Femur (tissue), 1 donor: ENCODE measurements at places on chromosomes 6 and 20.

GRCh38 chr6:40877362-40877761, 161.7 kb downstream of the UNC5CL start:
- DNase-seq: no peak

- no peak for DNase-seq
Observed at GRCh38 chr6:46850792-46851191, 57.6 kb downstream of the MEP1A start.

DNA sequence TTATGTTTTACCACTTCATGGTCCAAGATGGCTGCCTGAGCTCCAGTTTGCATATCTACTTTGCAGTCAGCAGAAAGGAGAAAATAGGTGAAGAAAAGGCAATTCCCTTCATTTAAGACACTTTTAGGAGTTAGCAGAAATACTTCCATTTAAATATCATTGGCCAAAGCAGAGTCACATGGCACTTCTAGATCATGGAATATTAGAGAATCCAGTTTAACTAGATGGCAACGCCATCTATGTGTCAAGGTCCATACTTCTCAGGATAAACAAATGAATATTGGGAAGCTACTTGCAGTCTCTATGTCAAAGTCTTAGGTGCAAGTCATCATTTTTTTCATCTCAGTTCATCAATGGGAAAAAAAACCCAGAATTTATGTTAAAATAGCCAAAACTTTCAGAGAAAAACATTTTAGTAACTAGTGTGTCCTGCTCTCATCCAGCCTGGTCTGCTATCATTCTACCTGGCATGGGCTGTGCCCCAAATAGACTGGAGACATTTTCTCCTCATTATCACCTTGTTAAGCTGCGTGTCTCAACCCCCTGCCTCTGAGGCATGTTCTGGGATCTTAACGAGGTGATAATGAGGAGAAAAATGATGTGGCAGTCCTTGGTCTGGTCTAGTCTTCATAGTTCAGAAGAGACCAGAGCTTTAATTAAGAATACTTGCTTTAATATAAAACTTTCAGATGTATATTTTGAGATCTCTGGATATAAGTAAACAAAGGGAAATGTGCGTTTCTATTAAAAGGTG, 227.3 kb downstream of the TBX18 start:
- DNase-seq: no peak

DNA sequence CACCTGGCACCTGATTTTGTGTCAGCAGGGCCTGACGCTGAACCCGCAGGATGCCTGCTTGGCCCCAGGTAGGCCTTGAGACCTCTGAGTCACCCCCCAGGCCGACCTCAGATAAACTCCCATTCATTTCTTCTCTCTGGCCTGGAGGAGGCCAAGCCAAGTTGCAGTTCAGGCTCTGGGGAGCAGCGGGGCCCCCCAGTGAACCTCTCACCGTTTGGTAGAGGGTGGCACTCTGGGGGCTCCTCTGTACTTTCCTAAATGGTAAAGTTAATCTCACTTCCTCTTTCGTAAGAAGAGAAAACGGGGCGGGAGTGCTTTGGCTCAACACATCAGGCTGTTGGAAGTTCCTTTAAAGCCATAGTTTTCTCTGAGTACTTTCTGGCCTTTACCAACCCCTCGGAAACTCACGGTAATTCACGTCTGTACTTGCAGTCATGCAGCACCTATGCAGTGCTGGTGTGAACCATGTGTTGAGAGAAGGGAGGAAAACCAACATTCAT, 2.8 kb downstream of the SIRPA start:
- peak; percentile 50 for DNase-seq

GRCh38 chr6:117971637-117972036, 64.6 kb downstream of the SLC35F1 start:
- DNase-seq: no peak

- no peak for DNase-seq
Observed at GRCh38 chr6:36925809-36926208, 28.7 kb upstream of the PI16 start.

- DNase-seq: peak; percentile 17
Observed at GRCh38 chr6:169225131-169225576, 28.5 kb downstream of the THBS2 start.

DNA sequence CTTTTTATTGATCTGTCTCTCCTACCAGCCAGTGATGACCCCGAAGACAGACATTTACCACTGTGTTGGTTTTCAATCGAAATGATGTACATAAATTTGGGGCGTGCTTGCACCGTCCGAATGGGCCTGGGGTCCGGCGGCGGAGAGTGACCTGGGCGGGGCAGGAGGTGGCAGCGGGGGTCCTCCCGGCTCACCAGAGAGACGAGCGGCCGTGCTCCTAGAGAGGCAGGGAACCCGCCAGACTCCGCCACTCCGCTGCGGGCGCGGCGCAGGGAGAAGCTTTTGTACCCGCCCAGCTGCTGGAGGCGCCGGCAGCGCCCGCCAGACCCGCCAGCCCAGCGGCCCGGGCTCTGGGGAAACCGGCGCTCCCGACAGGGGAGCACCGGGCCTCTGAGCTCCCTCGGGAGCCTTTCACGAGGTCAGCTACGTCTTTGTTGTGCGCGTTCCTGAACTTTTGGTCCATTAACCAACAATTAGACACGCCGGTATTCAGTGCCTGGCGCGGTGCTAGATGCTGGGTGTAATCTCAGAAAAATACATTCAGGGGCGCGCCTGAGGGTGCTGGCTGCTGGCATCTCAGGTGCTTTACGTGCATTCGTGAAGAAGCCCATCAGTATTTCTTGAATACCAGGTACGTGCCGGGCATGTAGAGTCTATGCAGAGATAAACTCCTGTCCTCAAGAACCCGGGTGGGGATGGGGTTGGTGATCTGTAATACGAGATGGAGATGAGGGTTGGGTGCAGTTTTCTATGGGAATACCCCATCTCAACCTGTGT, at the start of gene PGBD1:
TSS of gene PGBD1 (plus strand) at position 285 of the 777 bp plus-strand sequence. CDS start 2,242 bp downstream, outside the sequence.
- peak; percentile 83 for DNase-seq

- DNase-seq: no peak
Observed at GRCh38 chr6:2827142-2827541, 14.5 kb downstream of the SERPINB1 start.

DNA sequence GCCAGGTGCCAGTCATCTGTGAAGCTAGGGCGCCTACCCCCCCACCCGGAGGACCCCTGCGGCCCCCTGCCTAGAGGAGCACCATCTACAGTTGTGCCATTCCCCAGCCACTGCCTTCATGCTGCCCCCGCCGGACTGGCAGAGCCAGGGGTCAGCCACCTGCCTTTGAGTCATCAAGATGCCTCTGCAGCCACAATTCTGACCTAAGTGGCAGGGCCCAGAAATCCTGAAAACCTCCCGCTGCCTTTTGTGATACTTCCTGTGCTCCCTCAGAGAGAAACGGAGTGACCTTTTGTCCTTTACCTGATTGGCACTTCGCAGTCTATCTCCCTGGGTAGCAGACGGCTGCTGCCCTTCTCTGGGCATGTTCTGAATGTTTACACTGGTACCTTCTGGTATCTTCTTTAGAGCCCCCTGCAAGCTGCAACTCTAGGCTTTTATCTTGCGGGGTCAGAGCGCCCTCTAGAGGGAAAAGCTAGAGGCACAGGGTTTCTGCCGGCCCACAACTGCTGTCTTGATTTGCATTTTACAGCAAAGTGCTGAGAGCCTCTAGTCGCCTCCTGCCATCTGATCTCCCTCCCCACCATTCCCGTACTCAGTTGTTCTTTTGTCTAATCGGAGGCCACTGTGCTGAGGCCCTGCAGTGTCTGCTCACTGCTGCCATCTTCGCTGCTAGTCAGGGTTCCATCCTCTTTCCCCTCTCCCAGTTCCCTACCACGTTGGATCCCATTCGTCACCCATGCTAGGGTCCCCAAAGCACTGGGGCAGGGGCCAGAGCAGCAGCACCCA, 26.9 kb downstream of the SPATA2 start:
- peak; percentile 71 for DNase-seq

GRCh38 chr20:43776691-43777090, 49.9 kb upstream of the GTSF1L start:
- no peak for DNase-seq

GRCh38 chr6:10585209-10585845, 64.2 kb downstream of the GCNT2 start:
- DNase-seq: no peak

DNA sequence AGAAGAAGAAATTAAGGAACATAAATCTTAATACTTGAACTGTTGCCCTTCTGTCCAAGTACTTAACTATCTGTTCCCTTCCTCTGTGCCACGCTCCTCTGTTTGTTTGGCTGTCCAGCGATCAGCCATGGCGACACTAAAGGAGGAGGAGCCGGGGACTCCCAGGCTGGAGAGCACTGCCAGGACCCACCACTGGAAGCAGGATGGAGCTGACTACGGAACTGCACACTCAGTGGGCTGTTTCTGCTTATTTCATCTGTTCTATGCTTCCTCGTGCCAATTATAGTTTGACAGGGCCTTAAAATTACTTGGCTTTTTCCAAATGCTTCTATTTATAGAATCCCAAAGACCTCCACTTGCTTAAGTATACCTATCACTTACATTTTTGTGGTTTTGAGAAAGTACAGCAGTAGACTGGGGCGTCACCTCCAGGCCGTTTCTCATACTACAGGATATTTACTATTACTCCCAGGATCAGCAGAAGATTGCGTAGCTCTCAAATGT, 17.1 kb downstream of the IRF4 start:
- peak; percentile 84 for DNase-seq

- DNase-seq: peak; percentile 80
Observed at GRCh38 chr6:113855500-113856374, 1.4 kb upstream of the MARCKS start.
